ENCODE measurements at places on chromosomes 1 and 21.

- no peak for DNase-seq
These were observed 55.1 kb upstream of the GJA5 start for GRCh38 chr1:147815503-147815902.

DNA sequence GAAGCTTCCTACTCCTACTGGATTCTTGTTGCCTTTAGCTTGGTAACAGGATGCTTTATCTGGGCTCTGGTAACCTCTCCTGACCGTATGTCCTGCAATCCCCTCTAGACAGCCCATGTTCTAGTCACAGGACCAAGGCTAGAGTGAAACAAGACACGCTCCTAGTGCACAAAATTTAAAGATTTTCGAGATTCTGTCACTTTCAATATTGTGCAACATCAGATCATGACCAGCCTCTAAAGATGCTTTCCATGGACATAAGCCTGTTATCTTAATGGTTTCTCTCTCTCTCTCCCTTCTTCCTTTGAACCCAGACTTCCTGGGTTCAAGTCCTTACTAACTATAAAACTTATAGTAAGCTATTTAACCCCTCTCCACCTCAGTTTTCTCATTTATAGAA, 1.6 kb upstream of the LY9 start:
- DNase-seq: no peak

DNA sequence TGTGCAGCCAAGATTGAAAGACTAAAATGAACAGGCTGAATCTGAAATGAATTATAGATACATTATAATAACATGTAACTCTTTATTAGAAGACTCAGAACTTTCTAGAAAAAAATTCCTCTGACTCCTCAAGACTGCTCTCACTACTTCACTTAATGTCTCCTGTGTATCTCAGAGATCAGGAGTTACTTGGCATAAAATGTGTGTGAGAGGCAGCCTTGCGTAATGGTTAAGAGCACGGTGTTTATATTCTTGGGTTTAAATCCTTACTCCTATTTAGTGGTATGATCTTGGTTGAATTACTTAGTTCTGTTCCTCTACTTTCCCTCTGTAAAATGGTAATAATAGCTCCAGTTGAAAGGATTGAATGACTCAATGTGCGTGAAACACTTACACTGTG, 634.9 kb downstream of the LTN1 start:
- DNase-seq: no peak

GRCh38 chr1:97033949-97034348, 312.4 kb downstream of the PTBP2 start:
- DNase-seq: no peak

- DNase-seq: no peak
These were observed 36.9 kb upstream of the ST6GALNAC5 start for GRCh38 chr1:76830373-76830772.

GRCh38 chr1:47703981-47704596, 266.2 kb downstream of the FOXD2 start:
- DNase-seq: no peak

- DNase-seq: no peak
These were observed 585.6 kb downstream of the PLPP3 start for GRCh38 chr1:55993646-55994318.

GRCh38 chr1:173954179-173954578, 37.1 kb upstream of the SERPINC1 start:
- no peak for DNase-seq

DNA sequence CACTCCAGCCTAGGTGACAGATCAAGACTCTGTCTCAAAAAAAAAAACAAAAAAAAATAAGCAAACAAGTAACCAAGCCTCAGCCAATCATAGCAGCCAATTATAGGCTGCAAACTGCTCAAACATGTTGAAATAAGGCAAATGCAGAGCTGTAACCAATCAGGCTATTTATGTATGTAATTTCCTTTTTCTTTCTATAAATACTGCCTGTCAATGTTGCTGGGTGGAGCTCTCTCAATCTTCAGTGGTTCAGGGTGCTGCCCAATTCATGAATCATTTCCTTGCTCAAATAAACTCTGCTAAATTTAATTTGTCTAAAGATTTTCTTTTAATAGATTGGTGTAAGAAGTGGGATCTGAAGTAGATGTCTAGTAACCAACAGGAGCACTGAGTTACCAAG, 11.6 kb upstream of the CD1D start:
- DNase-seq: no peak

GRCh38 chr1:21024918-21025317, 151.8 kb downstream of the EIF4G3 start:
- DNase-seq: no peak

DNA sequence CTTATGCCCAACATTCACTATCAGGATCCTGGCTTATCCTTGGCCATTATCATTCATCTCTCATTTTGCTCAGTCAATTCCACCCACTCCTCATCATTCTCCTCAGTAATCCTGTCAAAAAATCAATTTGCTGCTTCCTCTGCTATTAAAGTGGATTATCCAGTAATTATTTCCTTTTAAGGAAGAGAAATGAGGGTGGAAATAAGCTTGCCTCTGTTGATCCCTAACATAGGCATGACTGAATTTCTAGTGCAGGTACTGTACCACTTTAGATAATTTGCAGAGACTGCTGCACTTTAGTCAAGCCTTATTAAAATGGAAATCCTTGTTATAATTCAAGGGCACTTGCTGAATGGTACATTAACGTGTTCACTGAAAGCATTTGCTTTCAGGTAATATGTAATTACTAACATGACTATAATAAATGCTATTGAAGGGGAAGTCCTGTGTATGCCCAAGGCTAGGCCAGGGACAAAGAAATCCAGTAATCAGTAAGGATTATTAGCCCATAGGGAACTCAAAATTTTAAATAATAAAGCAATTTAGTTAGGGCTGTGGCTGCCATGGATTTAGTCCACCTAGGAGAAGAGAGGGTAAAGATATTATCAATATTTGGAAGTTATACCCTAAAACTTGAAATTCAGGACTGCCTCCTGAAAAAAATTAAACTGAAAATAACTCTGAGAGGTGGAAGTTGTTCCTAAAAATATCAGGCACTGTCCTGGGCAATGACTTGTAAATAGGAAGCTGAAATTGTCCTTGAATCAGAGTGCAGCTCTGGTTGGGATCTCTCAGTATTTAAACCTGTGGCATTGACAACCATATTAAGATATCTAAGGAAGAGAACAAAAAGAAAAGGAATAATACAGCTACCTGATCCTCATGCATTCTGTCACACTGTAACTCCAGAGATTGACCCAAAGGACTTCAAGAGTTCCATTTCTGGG, 43.4 kb downstream of the RGS2 start:
- DNase-seq: no peak

GRCh38 chr1:94812985-94813384, 7.2 kb upstream of the SLC44A3 start:
- no peak for DNase-seq

- no peak for DNase-seq
These were observed at the start of gene LCE1F for GRCh38 chr1:152774875-152775274. Gene LCE1F (plus strand): TSS chr1:152775140. CDS start chr1:152776372, 1,232 bp downstream.

DNA sequence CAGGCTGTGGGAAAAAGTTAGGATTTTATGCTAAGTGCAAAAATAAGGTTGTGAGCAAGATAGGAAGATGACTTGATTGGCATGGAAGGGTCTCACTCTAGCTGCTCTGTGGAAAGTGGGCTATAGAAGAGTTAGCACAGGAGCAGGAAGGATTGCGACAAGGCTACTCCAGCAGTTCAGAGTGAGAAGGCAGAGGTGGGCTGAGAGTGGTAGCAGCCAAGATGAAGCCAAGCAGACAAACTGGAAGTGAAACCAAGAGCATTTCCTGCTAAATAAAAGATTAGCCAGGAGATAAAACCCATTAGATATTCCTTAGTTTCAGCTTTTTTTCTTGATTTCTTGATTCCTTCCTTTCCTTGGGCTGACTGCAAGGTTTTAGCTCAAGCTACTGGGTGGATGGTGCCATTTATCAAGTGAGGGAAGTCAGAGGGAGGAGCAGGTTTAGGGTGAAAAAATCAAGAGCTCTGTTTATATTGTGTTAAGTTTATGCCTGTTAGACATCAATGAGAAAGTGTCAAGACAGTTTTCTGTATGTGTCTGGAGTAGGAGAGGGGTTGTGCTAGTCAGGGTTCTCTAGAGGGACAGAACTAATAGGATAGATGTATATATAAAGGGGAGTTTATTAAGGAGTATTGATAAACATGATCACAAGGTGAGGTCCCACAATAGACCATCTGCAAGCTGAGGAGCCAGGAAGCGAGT, 33.1 kb upstream of the ZNF644 start:
- no peak for DNase-seq

GRCh38 chr1:207028884-207029650, 3.5 kb downstream of the C1orf116 start:
- no peak for DNase-seq

- DNase-seq: no peak
These were observed 63.0 kb upstream of the PPM1J start for GRCh38 chr1:112778137-112778536.

GRCh38 chr1:164735315-164736052, 176.5 kb downstream of the PBX1 start:
- DNase-seq: no peak

DNA sequence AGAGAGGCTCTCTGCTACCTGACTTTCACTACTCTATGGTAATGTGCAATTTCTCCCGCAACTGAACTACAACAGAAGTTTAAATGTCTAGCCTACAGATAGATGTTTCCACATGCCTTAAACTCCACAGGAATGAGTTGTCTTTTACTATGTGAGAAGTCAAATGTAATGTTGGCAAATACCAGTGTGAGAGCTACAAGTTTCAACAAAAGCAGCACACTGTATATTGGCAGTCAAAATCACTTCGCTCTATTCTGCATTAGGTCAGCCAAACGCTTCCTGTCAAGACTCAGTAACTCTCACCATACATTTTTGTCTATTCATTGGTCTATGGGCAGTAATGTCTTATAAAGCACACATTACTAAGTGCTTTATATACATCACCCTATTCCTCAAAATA, 41.9 kb downstream of the LUZP1 start:
- no peak for DNase-seq

GRCh38 chr1:114379987-114380386, 131.0 kb downstream of the TRIM33 start:
- no peak for DNase-seq

- no peak for DNase-seq
These were observed 22.9 kb upstream of the PLA2G5 start for GRCh38 chr1:20047096-20047495.

- DNase-seq: no peak
These were observed 600.9 kb downstream of the SMYD3 start for GRCh38 chr1:245906207-245906606.

DNA sequence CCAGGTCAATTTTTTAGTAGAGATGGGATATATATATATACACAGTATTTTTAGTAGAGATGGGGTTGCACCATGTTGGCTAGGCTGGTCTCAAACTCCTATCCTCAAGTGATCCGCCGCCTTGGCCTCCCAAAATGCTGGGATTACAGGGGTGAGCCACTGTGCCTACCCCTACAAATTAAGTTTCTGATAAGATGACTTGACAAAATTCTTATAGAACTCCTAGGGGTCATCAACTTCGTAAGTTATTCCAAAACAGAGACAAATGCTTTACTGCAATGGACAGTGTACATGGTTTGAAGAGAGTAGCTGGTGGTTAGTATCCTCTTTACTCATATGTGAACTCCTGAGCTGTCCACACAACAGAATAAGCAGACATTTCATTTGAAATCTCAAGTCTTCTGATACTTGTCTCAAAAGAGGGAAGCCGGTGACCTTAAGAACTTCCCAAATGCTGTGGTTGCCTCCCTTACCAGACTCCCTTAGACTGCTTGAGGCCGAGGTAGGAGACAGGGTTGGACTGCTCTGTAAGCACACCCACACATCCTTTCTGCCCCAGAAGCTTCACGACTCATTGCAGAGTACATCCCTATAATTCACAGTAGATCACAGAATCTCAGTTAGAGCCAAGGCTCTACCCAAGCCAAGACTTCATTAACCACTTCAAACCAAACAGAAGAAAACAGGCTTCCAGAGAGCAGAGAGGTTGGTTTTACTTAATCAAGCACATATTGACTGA, 244.1 kb upstream of the IRF2BP2 start:
- DNase-seq: no peak

DNA sequence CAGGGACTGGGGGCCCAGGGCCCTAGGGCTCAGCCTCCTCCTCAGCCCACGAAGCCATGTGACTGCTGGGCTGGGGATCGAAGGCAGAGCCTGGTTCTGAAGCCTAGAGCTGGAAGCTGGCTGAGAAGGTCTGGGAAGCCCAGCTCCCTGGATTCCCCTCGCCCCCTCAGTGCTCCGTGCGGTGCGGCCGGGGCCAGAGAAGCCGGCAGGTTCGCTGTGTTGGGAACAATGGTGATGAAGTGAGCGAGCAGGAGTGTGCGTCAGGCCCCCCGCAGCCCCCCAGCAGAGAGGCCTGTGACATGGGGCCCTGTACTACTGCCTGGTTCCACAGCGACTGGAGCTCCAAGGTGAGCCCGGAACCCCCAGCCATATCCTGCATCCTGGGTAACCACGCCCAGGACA, 9.1 kb downstream of the ADAMTSL4 start:
- no peak for DNase-seq

GRCh38 chr1:116877141-116877818, 32.4 kb upstream of the PTGFRN start:
- DNase-seq: no peak

DNA sequence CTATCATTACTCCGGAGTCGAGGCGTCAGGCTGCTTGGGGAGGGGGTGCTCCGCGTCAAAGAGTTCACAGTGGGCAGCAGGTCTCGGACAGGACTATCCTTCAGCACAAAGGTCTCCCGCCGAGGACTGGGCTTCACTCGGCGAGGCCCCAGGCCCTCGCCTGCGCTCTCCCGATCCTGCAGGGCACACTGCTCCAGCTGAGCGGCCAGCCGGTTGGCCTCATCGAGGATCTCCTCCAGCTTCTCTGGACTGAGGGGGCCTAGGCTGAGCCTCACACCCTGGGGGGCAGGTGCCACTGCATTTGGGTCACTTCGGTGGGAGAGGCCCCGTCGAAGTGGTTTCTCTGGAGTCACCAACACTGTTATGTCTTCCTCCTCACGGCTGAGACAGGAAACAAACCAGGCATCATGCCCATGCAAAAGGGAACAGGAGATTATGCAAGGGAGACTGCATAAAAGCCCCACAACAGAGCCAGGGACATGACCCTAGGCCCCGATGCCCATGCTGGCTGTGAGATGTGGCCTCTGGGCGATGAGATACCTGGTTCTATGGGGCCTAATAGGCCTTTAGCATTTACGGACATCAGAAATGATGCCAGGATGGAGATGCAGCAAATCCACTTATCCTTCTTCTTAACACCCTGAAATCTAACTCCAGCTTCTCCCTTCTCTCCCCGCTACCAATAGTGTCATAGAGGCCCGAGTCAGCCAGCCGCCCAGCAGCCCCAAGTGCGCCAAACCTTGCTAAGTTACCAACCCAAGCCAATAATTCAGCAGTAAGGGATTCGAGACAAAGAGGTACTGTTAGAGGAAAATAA, 1.1 kb downstream of the PSRC1 start:
- no peak for DNase-seq

GRCh38 chr1:157659576-157660247, 40.9 kb downstream of the FCRL3 start:
- no peak for DNase-seq
